ENCODE measurements at places on chromosomes 16 and 17.

GRCh38 chr16:24275413-24275812 lies 19.3 kb downstream of the CACNG3 start:
- no peak for DNase-seq

GRCh38 chr17:34623856-34624766 lies 44.7 kb downstream of the TMEM132E start:
- DNase-seq, result no peak

- DNase-seq, result no peak
Measured at GRCh38 chr16:81694494-81695280, 84.4 kb upstream of the PLCG2 start.

DNA sequence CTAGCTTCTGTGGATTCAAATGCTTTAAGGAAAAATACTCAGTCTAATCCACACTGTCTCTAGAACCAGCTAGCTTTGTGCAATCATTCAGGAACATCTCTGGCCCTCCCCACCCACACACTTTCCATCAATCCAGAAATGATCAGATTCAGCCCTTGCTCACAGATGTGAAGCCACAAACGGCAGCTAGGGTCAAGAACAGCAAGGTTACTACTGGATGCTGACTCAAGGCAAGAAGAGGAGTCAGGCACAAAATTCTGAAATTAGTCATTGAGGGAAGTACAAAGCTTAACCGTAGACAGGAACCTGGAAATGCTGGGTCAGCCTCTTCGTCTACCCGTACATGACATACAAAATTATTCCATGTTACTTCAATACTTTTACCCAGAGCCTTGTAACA lies 174.6 kb downstream of the CDH13 start:
- no peak for DNase-seq

- no peak for DNase-seq
Measured at GRCh38 chr17:28811651-28812090, 30.9 kb downstream of the FAM222B start.

GRCh38 chr17:2809337-2809736 lies 13.1 kb downstream of the RAP1GAP2 start:
- DNase-seq, result no peak

DNA sequence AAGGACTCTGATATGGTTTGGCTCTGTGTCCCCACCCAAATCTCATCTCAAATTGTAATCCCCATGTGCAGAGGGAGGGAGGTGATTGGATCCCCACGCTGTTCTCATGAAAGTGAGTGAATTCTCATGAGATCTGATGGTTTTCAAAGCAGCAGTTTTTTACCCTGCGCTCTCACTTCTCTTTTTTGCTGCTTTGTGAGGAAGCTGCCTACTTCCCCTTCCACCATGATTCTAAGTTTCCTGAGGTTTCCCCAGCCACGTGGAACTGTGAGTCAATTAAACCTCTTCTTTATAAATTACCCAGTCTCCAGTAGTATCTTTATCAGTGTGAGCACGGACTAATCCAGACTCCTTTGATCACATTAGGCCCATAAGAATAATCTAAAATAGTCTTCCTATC lies 719.7 kb upstream of the CDH8 start:
- DNase-seq, result peak; percentile 6

- DNase-seq, result no peak
Measured at GRCh38 chr16:9797306-9797705, 384.9 kb downstream of the GRIN2A start.

DNA sequence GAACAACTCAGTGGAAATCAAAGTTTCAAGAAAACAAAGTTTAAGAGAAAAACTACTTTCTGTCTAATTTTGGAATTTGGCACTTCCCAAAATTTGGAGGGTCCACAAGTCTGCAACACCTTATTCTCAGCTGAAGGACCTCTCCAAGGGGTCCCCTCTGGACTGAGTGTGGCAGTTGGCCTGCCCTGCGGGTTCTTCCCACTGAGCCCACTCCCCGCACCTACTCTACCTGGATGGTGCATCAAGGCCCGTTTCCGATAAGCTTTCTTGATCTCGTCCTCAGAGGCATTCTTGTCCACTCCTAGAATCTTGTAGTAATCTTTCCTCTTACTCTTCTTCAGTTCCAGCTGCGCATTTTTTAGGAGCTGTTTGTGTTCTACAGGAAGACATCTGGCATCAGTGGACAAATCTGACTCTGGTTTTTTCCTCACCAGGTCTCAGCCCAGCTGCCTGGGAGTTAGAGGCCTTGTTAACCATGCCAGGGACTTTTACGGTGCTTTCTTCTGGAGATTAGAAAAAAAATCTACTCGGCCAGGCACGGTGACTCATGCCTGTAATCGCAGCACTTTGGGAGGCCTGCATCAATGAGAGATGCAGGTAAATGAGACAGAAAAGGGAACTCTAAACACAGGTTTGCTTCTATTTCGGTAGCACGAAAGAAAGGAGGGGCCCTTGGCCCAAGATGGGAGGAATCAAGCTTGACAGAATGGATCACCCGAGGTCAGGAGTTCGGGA lies 15.6 kb downstream of the CNP start:
- no peak for DNase-seq

GRCh38 chr16:17949141-17949981 lies 387.2 kb downstream of the NPIPA8 start:
- no peak for DNase-seq

DNA sequence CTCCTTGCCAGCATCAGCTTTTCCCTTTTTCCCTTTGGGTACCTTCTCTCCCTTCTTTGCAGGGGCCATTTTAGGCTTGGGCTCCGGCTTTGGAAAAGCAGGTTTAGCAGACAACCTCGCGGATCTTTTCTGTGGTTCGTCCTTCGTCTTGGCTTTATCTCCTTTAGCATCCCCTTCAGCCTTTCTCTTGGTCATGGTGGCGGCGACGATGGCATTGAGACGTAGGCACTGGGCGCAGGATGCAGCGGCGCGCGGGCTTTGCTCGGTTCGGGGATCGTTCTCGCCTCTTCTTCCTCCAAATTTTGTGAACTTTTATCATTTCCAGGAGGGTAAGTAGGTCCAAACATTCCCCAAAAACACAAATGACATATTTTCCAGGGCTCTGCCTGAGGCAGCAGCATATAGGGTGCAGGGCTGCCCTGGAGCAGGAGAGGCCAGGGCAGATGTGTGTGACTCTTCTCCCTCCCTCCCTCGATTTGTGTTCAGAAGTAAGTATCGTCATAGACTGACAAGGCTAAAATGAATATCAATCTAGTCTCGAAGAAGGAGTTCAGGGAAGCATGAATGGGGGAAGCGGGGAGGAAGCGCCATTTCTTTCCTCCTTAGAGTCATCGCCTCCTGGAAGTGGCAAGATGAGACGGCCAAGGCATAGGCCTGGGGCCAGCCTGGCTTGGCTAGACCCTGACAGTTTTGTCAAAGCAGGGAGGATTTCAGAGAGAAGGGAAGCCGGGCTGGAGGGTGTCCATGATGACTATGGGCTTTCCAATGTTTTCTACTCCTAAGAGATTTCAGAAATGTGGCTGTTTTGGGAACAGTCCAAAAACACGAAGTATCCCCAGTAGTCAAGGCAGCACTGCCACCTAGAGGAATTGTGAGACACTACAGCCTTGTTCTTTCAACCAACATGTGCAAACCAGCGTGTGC lies 13.2 kb downstream of the CHCT1 start:
- peak; percentile 75 for DNase-seq

DNA sequence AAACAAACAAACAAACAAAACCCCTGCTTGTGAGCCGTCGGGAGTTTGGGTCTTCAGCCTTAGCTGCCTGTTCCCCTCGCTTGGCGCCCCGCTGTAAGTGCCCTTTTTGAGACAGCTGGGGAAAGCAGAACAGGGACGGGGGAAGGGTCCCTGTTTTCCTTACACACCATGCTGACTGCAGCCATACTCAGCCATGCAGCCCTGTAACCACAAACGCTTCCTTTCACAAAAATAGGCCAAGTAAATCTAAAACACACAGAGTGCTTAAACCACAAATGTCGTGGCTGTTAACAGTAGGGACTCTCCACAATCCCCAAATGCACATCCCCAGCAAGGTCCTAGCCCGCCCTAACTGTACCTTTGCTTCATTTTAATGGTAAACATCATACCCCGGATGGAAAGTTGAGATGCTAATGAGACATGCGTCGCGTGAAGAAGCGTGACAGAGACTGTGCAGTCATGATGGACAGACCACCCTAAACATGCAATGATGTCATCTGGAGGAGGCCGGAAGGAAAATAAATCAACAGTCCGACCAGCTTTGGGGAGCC lies 129.9 kb downstream of the MGAT5B start:
- no peak for DNase-seq

GRCh38 chr17:58677194-58677880 lies 14.5 kb downstream of the TEX14 start:
- DNase-seq, result no peak

GRCh38 chr16:52603015-52603414 lies 56.1 kb upstream of the TOX3 start:
- no peak for DNase-seq

GRCh38 chr16:66432429-66432828 lies 5.3 kb downstream of the BEAN1 start:
- no peak for DNase-seq

- no peak for DNase-seq
Measured at GRCh38 chr17:62656446-62656845, 29.0 kb downstream of the MRC2 start.

- DNase-seq, result no peak
Measured at GRCh38 chr16:5903153-5903552, 805.6 kb upstream of the EEF2KMT start.

DNA sequence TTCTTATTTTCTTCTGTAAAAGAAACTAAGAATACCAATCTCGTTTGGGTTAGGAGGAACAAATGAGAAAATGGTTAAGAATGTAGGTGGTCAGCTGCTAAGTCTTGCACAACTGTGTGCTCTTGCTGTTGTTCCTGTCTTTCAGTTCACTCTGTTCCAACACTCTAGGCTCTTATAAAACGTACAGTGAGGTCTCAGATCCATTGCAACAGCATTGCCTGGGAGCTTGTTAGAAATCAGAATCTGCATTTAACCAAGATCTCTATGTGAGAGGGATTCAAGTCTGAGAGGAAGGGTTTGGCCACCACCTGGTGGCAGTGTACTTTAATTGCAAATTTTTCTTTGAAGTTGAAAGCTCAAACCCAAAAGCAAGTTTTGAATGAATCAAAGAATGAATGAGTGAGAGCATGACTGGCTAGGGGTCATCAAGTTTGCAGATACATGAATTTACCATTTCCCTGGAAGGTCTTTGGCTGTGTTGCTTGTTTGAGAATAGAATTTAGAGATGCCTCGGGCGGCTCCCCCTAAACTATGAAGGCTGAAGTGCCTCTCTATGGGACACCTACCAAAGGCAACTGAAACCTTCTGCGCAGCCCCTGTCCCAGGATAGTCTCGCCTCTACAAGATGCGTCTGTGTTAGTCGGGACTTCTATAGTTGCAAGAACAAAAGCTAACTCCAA lies 2.5 kb downstream of the ALOX15B start:
- peak; percentile 81 for DNase-seq

- DNase-seq, result peak; percentile 70
Measured at GRCh38 chr17:29143894-29144293, 36.3 kb downstream of the MYO18A start.

GRCh38 chr17:42411905-42412679 lies 11.0 kb downstream of the CAVIN1 start:
- no peak for DNase-seq

DNA sequence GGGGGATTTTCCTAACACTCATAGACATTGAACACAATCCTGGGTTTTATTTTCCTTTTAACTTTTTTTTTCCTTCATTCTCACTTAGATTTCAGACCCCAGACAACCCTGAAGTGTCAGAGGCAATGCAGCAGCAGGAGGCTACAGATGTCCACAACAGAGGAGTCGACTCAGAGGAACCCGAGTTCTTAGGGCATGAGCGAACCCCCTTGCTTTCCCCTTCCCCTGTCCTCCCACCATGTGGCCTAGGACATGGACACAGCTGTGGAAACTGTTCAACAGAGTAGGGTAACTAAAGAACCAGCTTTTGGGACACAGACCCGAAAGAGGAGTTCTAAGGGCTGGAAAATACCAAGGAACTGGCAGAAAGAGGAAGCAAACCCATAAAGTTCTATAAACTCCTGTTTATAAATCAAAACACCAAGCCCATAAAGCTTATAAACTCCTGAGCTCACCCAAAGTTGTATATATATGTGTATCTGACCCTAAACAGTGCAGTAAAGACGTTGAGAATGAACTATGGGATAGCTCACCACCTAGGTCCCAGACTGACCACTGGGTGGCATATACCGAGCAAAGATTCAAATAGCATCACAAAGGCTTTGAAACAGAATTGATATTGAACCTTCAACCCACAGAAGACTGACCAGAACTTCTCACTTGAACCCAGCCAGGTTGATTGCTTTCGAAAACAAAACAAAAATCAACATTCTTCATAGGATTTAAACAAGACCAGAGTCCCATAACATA lies 33.9 kb downstream of the CMTM4 start:
- no peak for DNase-seq

- DNase-seq, result no peak
Measured at GRCh38 chr17:14068542-14069250, 608 bp upstream of the COX10 start.

DNA sequence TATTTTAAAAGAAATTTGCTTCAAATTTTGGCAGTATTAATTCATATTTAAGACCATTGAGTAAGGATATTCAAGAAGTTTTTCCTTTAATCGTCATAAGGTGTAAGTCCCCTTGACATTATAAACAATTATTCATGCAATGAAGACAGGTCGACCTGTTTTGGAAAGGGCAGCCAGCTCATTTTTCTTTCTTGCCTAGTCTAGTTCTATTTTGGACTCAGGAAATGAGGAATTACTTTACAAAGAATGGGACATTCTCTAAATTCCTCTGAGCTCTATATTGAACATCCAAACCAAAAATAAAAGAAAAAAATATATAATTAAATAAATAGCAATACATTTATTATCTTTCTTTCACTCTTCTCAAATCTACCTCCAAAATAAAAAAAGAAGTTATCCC lies 595.6 kb upstream of the KIF2B start:
- no peak for DNase-seq

GRCh38 chr16:86079255-86079885 lies 180.4 kb downstream of the IRF8 start:
- no peak for DNase-seq

DNA sequence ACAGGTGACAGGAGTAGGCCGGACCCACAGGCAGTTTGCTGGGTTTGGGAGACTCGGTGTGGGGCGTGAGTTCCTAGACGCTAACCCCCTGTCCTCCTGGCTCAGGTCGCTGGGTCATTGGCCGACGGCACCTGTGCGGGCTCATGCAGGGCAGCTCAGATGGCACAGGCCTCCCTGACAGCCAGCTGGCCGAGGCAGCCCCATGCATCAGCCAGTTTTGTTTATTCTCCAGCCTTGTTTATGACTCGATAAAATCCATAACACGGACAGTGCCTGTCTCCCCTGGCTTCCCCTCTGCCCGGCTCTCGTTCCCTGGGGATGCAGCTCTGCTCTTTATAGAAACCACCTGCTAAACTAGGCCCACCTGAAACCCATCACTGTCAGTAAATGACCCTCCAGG lies 46.0 kb downstream of the SDK2 start:
- no peak for DNase-seq

GRCh38 chr17:80949451-80950421 lies 41.9 kb upstream of the CHMP6 start:
- DNase-seq, result no peak
